ENCODE measurements at places on chromosomes 6 and 20. TPM values are rescaled to one million over a fixed set of nuclear protein-coding genes. Genes with fewer than 3 reads are reported as not detected.

MCUR1 gene
- 14.1 TPM for total RNA-seq

SOBP gene
- total RNA-seq: 16.1 TPM

MLIP gene
- total RNA-seq: 0.44 TPM

CDH26 gene
- total RNA-seq: 0.76 TPM

TREM2 gene
- total RNA-seq: not detected

CALHM4 gene
- not detected for total RNA-seq

PCMT1 gene
- 147 TPM for total RNA-seq

BPIFB4 gene
- not detected for total RNA-seq

SPATA25 gene
- total RNA-seq: 1.2 TPM

SLC26A8 gene
- total RNA-seq: 0.29 TPM

SLC22A3 gene
- total RNA-seq: not detected

UBD gene
- not detected for total RNA-seq

GFOD1 gene
- total RNA-seq: 4.1 TPM

TXLNB gene
- not detected for total RNA-seq

CYP39A1 gene
- total RNA-seq: 0.17 TPM

PRL gene
- not detected for total RNA-seq

MTFR2 gene
- total RNA-seq: 1.9 TPM

RAD21L1 gene
- not detected for total RNA-seq

PPP1R10 gene
- total RNA-seq: 99.7 TPM

C20orf202 gene
- total RNA-seq: not detected

MAPK13 gene
- 4.2 TPM for total RNA-seq

SLC17A3 gene
- not detected for total RNA-seq
